ENCODE measurements at places on chromosomes 1 and 21. TPM values are rescaled to one million over a fixed set of nuclear protein-coding genes. Genes with fewer than 3 reads are reported as not detected.

Gene GNG4
- total RNA-seq = 4.4 TPM

Gene PLD5
- 0.16 TPM for total RNA-seq

Gene MAP3K21
- total RNA-seq = 20.5 TPM

Gene CACHD1
- 3.2 TPM for total RNA-seq

Gene FALEC
- not detected for total RNA-seq

Gene NIBAN1
- total RNA-seq = 38.7 TPM

Gene CXADR
- 98.4 TPM for total RNA-seq

Gene SLC35F3
- total RNA-seq = not detected

Gene LCE3D
- not detected for total RNA-seq

All from transverse colon (tissue), 4 donors.